Caco-2 (cell line): ENCODE measurements at places on chromosomes 11 and 22.

DNA sequence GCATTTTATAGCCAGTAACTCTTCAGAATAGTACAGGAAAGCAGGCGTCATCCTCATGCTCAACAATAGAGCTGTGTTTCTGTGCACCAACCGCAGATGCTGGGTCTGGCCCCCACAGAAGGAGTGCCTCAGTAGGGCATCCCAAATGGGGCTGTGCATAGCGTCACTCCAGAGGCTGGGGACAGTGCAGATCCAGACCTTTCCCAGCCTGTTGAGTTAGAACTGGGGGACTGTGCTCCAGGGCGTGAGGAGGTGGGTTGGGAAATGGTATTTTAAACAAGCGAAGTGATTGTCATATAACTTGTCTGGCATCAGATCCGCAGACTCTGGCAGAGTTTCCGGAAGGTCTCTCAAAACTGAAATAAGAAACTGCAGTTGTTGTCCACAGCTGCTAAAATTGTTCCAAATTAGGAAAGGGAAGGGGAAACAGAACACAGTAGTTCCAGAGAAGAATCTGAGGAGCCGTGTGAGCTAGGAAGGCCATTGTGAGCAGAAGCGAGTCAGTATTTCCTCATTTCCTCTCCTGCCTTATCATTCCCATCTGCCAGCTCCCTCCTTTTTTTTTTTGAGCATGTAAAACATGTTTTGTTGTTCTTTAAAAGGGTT is 52.2 kb downstream of the JAM3 start:
- no peak for DNase-seq

DNA sequence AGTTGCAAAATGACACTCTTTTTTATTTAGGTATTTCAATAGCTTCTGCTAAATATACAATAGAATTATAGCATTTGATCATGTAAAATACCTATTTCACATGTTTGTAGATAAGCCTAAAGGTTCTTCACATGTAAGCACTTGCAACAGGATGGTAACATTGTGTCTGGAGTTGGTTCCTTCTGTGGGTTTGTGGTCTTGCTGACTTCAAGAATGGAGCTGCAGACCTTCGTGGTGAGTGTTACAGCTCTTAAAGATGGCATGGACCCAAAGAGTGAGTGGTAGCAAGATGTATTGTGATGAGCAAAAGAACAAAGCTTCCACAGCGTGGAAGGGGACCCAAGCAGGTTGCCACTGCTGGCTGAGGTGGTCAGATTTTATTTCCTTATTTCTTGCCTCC is 246.4 kb upstream of the PDGFD start:
- DNase-seq: no peak

DNA sequence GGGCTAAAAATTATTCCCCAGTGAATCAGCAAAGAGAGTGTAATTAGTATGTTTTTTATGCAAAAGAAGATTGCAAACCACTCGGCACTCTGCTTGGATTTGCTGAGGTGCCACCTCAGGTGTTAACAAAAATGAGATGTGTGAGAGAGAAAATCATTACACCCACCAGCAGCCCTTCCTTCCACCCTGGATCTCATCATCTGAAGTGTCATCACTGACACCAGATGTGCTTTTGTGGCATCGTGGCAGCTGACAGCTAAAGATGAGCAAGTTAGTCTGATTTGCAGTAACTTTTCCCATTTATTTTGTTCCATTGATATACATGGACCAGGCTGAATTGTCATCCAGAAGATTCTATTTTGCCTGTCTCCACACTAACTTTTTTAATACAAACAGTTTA is 44.6 kb upstream of the PAK1 start:
- DNase-seq: no peak

DNA sequence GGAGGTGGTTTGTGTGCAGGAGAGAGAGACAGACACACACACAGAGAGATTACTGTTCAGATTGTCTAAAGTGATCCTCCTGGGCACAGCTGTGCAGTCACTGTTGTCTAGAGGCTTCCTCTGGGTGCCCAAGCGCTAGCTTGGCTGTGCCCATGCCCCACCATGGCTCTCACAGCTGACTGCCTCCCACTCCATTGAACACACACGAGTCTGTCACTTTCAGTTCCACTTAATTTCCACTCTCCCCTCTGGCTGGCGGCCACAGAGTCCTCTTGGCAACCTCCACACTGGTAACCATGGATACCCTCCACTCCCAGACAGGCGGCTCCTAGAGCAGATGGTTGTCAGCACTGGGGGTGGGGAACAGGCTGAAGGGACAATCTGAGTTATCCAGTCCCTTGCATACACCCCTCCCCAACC is 29.1 kb downstream of the MAP6 start:
- no peak for DNase-seq

DNA sequence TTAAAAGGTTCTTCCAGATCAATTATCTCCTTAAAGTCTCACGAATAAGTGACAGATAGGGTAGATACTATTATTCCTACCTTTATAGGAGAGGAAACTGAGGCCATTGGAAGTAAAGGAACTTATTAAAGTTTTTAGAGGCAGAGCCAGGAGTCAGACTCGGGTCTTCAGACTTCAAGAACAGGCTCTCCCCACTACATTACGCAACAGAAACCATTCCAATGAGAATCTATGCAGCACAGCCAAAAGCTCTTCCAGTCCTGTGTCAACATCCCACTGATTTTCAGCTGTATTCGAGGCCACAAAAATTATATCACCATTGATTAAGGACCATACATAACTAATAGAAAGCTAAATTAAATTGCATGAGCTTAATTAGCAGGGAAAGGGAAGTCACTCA is 77.4 kb downstream of the RELT start:
- no peak for DNase-seq

GRCh38 chr22:23697031-23697970 is 6.5 kb downstream of the RGL4 start:
- no peak for DNase-seq

DNA sequence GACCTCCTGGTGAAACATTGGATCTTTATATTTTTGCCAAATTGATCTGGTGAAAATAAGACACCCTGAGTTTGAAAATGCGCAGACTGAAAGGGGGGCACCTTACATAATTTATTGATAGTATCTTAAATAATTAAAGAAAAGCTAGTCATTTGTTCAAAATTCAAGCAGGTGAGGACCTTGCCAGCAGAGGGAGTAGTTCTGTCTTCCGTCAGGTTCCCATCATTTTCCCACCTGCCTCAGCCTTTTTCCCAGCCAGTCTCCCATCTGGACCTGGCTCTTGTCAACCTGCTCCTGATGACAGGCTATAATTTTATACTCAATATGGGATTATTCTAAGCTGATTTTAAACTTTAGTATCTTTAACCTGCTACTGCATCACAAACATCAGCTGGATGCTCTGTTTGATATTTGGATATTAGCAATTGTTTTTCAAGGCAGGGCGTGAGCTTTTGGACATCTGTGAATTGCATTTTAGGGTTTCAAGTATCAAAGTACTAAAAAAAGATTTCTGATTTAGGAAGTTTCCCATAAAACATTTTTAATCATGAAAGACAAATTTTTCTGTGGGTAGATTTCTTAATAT is 132.0 kb downstream of the ELP4 start:
- peak; percentile 51 for DNase-seq

DNA sequence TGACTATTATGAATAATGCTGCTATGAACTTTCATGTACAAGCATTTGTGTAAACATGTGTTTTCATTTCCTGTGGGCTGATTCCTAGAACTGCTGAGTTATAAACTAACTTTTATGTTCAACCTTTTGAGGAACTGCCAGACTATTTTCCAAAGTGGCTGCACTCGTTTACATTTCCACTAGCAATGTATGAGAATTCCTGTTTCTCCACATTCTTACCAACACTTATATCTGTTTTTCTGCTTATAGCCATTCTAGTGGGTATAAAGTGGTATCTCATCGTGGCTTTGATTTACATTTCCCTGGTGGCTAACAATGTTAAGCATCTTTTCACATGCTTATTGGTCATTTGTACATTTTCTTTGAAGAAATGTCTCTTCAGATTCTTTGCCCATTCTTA is 35.2 kb upstream of the SCUBE2 start:
- no peak for DNase-seq

- DNase-seq: no peak
Measured at GRCh38 chr11:48122246-48122645, 94.4 kb upstream of the OR4B1 start.

- DNase-seq: no peak
Measured at GRCh38 chr11:86500500-86501140, 125.9 kb downstream of the CCDC81 start.

DNA sequence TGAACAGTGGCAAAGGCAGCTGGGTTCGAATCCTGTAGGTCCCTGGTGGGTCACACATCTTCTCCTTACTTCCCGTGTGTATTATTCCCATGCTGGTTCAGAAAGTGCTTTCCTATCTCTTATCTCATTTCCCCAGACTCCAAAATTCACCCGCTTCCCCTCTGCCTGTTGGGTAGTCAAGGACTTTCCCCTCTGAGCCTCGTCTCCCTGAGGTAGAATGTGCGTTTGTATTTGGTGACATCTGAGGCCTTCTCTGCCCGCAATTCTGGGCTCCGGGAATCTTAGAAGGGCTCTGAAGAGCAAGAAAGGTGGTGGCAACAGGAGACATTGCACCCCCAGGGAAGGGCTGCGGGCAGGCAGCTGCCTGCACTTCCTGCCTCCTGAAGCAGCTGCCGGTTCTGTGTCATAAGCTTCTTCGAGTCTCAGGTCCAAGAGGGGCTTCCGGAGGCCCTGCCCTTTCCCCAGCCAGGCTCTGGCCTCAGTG is 5.9 kb downstream of the LRRC32 start:
- DNase-seq: no peak

DNA sequence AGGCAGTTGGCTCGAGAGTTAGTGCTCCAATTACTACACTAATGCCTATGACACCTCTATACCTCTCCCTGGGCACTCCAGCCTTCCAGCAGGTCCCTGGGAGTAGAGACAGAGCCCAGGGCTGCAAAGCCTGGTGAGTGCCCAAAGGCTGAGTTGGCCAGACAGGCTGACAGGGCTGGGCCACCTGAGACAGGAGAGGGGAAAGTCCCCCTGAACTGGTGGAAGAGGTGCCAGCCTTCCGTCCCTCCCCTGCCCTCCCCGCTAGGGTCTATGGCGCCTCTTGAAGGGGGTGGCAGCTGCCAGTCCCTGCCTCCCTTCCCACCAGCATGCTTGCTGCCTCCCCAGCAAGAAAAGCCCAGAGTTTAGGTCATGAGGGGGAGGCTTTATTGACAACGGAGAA is 3.0 kb downstream of the KCNJ11 start:
- no peak for DNase-seq
